ENCODE measurements at places on chromosomes 1 and 21.
A peak's percentile ranks its signal among the peaks of the same experiment; 100 is the strongest.

GRCh38 chr21:42989816-42990650 lies 15.7 kb downstream of the PKNOX1 start:
- DNase-seq: no peak

DNA sequence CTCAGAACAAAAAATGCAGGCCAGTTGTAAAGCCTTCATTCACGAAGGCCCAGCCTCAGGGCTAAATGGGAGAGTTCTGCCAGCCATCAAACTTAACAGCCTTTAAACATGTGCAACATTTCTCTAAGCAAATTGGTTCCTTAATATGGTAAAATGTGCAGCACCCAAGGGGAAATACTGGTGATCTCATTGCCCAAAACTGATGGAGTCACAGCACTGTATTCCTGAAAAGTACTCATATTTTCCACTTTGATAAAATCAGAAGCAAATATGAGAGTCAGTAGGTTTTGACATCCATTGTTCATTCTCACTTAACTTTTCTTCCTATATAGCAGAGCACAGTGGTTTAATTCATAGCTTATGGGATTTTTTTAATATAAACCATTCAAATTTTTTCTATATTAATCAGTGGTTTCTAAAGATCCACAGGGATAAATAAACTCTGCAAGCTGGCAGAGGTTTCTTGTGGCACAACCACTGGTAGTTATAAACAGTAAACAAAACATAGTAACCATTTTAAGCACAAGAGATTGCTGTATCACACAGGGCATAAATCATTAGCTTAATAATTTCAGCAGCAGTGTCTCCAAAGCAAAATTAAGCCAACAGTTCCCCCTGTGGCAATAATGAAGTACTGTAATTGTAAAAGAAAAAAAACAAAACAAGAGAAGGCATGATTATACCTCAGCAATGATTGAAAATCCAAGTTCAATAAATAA lies 106.9 kb upstream of the LYPLAL1 start:
- DNase-seq: peak; percentile 28

GRCh38 chr1:8263791-8264190 lies 54.1 kb upstream of the SLC45A1 start:
- no peak for DNase-seq

DNA sequence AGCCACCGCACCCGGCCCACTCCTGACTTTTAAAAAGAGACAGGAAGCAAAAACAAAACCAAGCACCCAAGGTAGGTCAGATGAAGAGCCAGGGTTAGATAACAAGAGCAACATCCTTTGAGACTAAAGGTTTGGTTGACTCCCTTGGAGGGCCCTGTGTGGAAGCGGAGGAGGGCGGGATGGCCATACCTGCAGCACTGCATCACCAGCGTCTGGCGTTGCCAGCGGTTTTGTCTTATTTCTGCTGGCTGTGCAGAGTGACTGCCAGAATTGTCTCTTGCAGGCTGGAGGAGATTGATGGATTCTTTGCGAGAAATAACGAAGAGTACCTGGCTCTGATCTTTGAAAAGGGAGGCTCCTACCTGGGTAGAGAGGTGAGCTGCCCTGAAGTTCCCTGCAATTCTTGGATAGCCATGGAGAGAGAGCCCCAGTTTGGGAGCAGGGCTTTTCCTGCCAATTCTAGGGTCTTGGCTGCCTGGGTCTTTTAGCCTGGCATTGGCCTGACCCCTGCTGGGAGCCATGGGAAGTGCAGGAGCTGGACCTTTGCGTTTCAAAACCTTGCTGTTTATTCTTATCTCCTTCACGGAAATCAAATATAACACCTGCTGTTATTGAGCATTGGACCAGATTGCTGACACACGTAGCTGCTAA lies 24.0 kb downstream of the QSOX1 start:
- peak; percentile 25 for DNase-seq

DNA sequence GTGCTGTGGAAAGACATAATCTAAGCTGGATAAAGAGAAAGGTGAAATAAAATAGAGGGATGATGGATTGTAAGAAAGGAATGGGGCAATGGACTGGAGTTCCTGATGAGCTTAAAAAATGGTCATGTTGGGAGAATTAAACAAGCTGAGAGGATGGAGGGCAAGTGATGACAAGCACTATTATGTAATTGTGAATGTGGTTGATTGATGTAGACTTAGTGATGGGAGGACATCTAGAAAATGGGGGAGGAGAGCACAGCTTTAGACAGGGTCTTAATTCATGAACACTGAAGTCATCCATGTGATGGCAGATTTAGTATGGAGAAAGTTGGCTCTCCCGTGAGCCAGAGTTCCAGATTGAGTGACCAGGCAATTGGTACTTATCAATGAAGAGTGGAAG lies 29.0 kb downstream of the DNAH14 start:
- no peak for DNase-seq

DNA sequence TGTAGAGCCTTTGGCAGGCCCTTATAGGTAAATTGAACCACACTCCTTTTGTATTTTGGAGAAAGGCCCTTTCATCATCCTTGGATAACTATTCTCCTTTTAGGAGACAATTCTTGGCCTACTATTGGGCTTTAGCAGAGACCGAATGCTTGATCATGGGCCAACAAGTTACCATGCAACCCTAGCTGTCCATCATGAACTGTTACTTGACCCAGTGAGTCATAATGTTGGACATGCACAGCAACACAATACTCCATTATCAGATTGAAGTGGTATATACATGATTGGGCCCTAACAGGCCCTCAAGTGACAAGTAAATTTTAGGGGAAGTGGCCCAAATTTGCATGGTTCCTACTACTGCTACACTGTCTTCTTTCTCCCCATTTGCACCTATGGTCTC lies 84.4 kb downstream of the CATSPERE start:
- no peak for DNase-seq

DNA sequence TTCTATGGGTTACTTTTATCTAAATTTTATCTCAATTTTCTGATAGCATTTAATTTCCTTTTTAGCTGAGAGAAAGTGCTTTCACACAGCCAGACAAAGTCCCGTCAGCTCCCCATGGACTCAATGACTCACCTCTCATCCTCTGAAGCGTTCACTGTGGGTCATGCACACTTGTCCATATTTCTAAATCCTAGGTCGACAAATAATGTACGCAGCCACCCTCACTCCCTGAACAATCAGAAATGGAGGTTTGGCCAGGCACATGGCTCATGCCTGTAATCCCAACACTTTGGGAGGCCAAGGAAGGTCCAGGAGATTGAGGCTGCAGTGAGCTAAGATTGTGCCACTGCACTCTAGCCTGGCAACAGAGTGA lies 42.4 kb upstream of the COA6 start:
- no peak for DNase-seq

GRCh38 chr21:23809573-23809972 lies 1797.7 kb downstream of the MRPL39 start:
- DNase-seq: no peak

- no peak for DNase-seq
Measured at GRCh38 chr1:42380586-42381279, at the start of gene RIMKLA. Gene RIMKLA, plus strand, starts transcription at chr1:42380792. Its CDS starts 143 bp downstream, at chr1:42380935.

Data from AML-193 (cell line).